ENCODE measurements at places on chromosomes 4 and X.

GRCh38 chr4:105894660-105895582 is at the start of gene NPNT:
Gene NPNT, plus strand, starts transcription at chr4:105895471. Its CDS starts 182 bp downstream, at chr4:105895653.
- no peak for DNase-seq

- DNase-seq: no peak
Measured at GRCh38 chrX:117895418-117895817, 221.2 kb downstream of the KLHL13 start.

GRCh38 chrX:54945224-54945623 is 24.6 kb downstream of the TRO start:
- no peak for DNase-seq

GRCh38 chrX:73850124-73851013 is 287.4 kb downstream of the CHIC1 start:
- peak; percentile 24 for DNase-seq

DNA sequence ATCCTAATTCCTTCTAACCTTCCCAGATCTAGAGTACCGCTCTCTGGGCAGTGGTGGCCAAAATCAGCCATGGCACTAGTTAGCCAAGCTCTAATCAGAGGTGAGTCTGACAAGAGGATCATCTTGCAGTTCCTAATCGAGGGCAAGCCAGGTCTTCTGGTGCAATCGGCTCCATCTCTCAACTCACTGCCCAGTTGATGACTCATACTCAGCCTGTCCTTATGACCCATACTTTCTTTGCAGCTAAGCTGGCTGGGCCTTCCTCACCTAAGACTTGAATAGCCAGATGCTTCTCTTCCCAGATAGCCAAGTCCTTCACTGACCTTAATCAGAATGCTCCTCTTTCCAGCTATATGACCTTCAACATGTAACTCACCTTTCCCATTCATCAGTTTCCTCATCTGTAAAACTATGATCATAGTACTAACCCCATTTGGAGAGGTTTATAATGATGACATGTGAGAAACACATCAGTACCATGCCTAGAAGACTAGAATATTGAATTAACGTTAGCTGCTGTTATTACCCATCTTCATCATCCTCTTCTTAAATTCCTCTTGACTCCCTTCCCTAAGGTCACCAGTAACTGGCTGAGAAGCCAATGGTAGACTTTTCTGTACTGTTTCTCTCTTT is 57.1 kb downstream of the RELL1 start:
- peak; percentile 52 for DNase-seq

GRCh38 chr4:153207027-153207426 is 2.8 kb downstream of the TRIM2 start:
- DNase-seq: no peak

DNA sequence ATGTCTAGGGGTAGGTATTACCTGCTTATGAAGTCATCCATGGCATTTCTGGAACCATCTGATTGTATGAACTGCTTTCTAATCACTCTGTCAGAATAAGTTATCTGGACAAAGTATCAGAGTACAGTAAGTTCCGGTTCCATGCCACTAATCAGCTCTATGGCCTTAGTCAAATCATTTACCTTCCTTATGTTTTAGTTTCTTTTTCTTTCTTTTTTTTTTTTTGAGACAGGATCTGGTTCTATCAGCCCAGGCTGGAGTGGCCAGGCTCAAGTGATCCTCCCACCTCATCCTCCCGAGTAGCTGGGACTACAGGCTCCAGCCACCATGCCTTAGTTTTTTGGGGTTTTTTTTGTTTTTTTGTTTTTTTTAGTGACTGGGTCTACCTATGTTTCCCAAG is 11.5 kb downstream of the XIAP start:
- DNase-seq: no peak

- DNase-seq: no peak
Measured at GRCh38 chrX:152154050-152154449, 15.7 kb upstream of the MAGEA10 start.

- DNase-seq: no peak
Measured at GRCh38 chr4:125522992-125523391, 208.2 kb downstream of the FAT4 start.

DNA sequence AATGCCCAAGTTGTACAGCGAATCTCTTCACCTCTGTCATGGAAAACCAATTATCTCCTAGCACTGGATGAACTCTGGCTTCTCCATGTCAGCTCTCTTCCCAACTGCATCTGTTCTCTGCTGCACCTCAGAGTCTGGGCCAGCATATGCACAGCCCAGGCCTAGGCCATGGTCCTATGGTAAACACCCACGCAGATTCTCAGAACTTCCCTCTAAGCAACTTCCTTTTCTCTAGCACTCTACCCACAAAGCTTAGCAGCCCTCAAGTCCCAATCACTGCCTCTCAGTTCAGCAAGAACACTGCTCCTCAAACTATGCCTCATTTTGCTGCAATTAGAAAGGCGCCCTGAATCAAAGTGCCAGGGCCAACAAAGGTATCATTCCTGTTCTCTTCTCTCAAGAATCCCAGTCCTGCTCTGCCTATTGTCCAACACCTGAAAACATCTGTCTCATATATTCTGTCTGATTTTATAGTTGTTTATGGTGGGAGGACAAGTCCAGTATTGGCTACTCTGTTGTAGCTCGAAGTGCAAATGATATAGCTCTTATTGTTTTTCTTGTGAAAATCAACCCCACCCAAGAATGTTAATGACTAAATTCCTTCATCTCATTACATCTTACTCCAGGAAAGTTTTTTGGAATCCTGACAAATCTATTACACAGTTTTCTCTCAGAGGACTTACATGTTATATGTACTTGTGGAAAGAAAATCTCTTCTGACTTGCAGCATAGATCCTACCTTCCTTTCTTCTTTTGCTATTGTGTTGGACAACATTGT is 85.4 kb downstream of the DCHS2 start:
- no peak for DNase-seq

- DNase-seq: peak; percentile 77
Measured at GRCh38 chr4:37885496-37885895, 5.4 kb upstream of the TBC1D1 start.

- DNase-seq: no peak
Measured at GRCh38 chrX:130846746-130847145, 56.3 kb downstream of the ENOX2 start.

GRCh38 chrX:13933352-13933751 is 96.3 kb downstream of the GEMIN8 start:
- DNase-seq: no peak

- DNase-seq: no peak
Measured at GRCh38 chr4:169998981-169999380, 27.2 kb downstream of the MFAP3L start.

DNA sequence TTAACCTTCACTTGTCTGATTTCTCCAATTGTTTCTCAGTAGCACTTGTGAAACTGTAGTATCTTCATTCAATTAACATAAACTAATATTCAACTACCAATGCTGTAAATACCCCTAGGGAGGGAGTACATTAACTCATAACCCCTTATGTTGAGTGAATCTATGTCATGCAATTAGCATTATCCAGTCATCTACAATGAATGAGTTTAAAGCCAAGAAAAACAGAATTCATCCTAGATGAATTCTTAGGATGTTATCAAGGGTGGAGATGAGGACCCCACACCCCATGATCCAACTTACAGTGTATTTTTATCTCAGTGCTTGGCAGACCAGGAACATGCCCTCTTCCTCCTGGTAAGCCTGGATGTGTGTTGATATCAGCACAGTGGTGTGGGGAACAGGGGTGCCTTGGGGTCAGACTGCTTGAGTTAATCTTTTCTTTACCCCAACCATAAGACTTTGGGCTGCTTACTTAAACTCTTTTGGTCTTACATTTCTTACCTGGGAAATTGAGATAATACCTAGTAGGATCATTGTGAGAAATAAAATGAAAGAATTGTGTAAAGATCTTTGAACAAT is 62.1 kb upstream of the SCOC start:
- no peak for DNase-seq

DNA sequence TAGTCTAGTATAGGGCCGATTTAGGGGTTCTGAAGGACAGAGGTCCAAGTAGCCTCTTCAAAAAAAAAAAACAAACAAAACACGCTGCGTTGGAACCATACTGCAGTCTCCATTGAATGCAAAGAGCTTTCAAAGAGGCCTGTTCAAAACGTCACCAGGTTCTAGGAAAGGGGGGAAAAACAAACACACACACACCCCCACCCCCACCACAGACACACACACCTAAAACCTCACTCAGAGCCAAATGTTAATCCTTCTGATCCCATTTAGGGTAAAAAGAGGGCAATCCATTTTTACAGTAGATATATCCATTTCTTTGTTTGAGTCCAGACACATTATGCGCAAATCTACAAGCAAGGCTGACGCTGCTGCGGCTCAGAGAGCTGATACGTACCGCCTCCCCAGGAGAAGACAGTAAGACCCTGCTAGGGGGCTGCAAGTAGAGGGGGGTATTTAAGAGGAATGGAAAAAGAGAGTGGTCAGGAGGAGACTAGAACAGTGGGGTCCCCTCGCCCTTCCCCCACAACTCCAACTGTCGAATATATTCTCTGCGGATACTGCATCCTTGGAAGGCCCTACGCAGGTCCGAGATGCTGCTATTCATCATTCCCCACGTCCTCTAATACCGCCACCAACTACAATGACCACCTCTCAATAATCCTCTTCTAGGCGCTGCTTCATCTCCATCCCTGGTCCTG is 1.3 kb downstream of the NKRF start:
- no peak for DNase-seq

- DNase-seq: no peak
Measured at GRCh38 chr4:139501117-139501516, 47.2 kb downstream of the RAB33B start.

DNA sequence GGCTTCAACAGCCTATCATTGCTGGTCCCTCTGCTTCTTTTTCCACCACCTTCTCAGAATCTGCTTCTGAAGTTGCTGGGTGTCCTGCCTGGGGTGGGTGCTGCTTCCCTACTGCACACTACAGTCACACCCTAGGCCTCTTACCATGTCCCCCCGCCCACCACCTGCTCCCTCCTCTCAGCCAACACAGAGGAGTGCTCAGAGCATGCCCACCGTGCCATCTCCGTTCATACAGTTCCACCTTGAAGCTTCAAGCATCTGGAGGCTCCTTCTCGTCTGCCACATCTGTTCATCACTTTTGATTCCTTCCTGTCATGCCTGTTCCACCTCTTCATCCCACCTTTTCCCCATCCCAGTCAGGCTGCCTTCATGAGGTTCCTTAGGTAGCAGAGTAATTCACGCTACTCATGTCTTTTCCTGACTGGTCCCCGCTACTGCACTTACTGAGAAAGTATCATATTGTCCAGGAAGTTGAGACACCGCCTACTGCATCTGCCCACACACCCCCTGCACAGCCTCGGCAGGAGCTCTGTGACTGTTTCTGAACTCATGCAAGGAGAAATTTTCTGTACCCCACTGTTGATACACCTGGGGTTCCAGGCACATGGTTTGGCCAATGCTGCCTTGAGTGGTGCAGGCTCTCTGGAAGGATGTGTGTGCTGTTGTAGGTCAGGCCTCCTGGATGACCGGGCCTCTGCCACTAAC is 39.5 kb downstream of the HADH start:
- no peak for DNase-seq

DNA sequence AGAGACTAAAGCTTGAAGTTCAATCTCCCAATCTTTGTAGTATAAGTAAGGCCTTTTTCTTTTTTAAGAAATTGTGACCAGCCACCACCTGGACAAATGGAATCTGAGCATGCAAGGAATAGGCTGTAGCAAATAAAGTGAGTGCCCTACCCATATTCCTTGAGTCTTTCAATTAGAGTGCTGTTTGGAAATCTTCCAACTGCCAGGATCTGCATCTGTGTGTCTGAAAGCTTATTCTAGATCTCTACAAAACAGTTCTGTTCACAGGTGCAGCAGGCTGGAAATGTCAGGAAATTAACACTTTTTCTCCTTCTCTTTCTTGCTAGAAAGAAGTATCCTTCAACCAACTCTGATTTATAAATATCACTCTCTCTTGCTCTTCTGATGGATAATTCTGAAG is 76.7 kb upstream of the NDST3 start:
- DNase-seq: no peak

GRCh38 chr4:76443376-76443775 is 8.3 kb downstream of the SHROOM3 start:
- no peak for DNase-seq

DNA sequence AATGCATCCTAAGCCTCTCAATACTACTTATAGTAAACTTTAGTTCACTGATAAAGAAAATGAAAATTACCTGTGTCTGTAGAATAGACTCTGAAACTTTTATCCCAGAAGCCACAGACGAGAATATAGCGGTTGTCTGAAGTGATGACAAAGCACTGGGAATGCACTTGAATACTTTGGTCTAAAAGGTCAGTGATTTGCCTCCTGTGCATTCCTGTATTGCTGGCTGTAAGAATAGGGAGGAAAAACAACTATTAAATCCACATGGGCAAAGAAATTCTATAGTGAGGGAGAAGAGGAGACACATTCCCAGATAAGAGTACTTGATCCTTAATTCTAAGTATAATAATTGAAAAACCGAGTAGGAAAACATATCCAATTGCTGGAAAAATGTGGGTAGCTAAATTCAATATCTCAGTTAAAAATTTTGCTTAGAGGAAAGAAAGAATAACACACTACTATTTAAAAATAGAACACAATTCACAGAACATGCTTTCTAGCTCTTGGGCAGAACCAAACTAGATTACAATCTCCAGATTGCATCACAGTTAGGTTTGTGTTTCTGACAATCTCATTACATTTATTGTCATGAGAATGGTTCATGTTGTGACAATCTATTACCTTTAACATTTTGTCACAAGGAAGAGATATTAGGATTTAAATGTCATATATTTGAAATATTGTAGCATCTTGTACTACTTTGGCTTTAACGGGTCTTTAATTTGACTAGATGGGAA is 232.1 kb downstream of the DCLK2 start:
- DNase-seq: no peak

DNA sequence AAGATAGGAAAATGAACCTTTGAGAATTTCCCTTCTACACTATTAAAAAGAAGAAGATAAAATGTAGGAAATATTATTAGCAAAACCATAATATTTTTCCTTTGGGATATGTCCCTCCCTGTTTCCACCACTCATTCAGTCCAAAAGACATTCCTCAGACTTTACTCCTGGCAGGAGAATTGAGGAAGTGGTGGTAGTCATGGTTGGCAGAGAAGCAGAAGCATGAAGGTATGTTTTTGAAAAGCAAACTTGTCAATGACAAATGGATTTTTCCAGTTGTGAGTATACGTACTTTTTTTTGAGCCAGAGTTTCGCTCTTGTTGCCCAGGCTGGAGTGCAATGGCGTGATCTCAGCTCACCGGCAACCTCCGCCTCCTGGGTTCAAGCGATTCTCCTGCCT is 13.7 kb downstream of the STAG2 start:
- DNase-seq: no peak

GRCh38 chrX:47815901-47816845 is 20.5 kb upstream of the ZNF81 start:
- DNase-seq: no peak

- DNase-seq: no peak
Measured at GRCh38 chr4:149830823-149831222, 15.2 kb upstream of the IQCM start.

Data from uterus (tissue), 4 donors.